Foreskin keratinocyte (primary cell): ENCODE measurements at places on chromosomes 1 and 21.

DNA sequence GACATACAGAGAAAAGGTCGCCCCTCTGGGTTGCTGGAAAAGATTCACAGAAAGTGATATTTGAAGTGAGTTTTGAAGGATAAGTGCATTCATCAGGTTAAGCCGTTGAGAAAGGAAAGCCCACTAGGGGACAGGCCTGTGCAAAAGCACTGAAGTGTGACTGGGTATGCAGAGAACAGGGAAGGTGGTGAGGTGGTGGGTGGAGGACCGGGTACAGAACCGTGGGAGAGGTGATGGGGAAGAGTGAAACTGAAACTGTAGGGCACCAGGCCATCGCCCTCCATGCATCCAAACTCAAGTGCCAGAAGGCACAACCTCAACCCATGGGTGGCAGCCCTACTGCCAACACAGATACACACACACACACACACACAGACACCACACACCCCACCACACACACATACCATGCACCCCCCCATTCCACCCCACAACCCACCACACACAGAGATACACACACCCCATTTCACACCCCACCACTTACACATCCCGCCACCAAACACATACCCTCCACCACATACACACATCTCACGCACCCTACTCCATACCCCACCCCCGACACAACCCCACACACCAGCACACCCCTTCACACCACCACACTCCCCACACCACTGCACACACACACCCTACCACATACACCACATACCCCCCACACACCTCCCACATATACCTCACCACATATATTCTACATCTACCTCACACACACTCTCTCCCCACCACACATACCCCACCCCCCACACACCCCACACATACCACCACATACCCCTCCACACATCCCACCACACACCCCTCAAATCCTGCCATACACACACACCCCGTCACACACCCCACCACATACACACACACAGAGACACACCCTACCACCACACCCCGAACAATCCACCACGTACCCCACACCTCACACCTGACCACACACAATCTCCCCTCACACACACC lies 59.0 kb downstream of the TSEN15 start:
- no peak for DNase-seq

DNA sequence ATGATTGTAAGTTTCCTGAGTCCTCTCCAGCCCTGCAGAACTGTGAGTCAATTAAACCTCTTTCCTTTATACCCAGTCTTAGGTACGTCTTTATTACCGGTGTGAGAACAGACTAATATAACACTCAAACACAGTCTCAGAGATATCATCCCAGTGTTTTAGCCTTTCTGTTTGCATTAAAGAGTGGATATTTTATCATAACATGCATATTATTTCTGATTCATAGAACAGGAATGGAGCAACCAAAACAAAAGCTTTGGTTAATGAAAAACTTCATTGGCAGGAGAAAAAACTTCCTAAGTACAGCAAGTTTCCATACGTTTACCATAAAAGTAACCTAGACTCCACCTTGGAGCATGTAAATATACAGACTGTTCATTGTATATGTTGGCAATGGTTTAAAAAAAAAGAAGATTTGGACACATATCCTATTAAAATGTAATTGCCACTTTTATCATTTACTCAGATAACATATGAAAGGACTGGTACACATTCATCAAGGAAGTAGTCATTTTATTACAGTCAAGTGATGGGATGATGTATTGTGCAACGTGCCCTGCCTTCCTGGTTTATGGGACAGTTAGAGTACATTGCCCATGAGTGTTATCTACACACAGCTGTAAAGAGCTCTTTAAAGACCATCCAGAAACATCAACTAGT lies 144.8 kb downstream of the ETS2 start:
- DNase-seq: peak; percentile 69

DNA sequence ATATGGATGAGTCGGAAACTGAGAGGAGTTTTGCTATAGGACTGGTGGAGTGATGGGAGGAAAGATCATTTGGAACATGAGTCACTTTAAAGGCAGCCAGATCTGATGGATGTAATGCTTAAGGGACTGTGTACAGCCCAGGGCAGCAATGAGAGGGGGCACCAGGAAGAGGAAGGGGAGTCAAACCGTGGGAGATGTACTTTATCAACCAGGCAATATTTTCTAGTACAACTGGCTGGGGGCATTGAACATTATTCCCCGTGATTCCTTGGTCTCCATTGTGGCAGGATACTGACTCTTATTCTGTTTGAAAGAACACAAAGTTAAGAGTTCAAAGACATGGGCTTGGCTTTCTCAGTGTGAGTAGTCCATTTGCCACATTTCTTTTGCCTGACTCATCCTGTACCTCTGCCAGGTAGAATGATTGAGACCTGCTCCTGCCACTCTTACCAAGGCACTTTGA lies 268.2 kb upstream of the NR5A2 start:
- DNase-seq: peak; percentile 93

GRCh38 chr1:236206548-236206947 lies 64.2 kb downstream of the GPR137B start:
- no peak for DNase-seq

DNA sequence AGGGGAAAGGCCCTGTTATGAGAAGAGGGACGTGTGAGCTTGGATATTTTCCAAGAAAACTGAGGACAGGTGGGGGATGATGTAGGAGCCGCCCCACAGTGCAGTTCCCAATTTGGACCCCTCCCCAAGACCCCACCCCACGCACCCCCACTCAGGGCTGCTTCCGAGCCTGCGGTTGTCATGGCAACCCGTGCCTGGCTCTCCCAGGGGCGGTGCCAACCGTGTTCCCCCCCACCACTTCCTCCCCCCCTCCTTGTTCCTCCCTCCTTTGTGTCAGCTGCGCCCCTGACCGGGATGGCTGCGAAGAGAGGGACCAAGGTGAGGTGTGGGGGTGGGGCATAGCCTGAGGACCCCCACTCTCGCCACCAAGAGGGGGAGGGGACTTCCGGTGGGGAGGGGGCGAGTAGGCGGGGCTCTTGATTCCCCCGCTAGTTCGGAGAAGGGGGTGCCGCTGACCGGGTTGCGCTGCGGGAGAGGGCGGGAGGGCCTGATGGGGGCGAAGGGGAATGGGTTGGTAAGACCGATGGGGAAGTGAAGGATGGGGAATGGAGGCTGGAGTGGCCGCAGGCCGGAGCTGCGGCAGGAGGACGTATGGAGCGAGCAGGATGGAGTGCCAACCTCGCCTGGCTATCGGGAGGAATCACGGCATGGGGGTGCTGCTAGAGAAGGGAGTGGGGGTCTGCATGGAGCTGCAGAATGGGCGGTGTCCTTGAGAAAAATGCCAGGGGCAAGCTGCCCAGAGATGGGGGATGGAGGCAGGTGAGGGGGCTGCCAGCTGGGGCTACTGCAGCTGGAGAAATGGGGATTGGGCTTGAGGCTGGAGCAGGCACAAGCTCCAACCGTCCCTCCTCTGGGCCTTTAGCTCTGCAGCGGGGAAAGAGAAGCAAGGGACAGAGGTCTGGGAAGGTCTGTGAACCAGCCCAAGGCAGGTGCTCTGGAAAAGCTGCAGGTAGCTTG lies 953 bp downstream of the TRIM46 start:
- DNase-seq: no peak

- no peak for DNase-seq
Measured at GRCh38 chr1:231951374-231951773, 324.8 kb downstream of the DISC1 start.

GRCh38 chr1:192958871-192959270 lies 100.3 kb downstream of the UCHL5 start:
- no peak for DNase-seq

GRCh38 chr1:40699787-40700186 lies 8.3 kb downstream of the NFYC start:
- DNase-seq: no peak

DNA sequence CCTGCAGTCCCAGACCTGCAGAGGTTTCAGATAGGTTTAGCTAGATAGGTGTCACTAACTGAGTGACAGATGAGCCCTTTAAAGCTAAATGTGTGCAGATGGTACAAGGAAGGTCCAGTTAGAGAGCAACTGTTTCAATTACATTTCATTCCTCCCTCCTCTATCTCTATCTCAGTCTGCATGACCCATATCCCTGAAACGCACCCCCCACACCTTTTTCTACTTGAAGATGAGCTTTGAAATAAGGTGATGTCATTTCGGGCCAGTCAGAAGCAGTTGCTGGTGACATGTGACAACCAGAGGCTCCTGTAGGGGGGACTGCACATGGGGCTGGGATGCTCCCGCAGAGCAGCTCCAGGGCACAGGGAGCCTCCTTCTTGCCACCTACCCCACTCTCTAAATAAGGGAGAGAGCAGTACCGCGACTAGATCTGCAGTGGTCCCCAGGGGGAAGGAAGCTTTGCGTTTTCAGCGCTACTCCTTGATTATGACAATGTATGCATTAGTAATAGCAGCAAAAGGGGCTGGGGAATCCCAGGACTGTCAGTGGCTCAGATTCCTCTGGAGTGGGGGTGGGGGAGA lies 4.3 kb downstream of the ATP8B2 start:
- no peak for DNase-seq

- peak; percentile 20 for DNase-seq
Measured at GRCh38 chr1:190754666-190755065, 277.0 kb upstream of the BRINP3 start.

- DNase-seq: no peak
Measured at GRCh38 chr1:183780757-183781156, 24.2 kb upstream of the RGL1 start.

DNA sequence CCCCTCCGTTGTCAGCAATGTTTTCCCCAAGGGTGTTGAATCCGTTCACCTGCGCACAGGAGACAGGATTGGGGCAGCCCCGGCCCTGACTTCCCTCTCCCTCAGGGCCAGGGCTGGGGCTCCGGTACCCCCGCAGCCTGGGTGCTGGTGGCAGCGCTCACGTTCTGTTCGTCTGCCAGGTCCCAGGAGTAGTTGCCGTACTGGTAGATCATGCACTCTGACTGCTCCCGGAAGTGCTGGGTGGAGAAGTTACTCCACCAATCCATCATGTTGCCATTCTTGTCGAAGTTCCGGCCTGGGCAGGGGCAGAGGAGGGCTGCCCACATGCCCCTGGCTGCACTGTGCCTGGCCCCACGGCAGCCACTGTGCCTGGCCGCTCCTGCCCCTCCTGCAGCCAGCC lies 6.1 kb downstream of the PRXL2B start:
- DNase-seq: no peak
